Gastrocnemius medialis (tissue), 4 donors: ENCODE measurements at places on chromosomes 13 and 19. TPM values are rescaled to one million over a fixed set of nuclear protein-coding genes. Genes with fewer than 3 reads are reported as not detected.

The AKAP8 gene
- 41.5 TPM for total RNA-seq

The PET100 gene
- total RNA-seq, result 9.5 TPM

The GIPC1 gene
- total RNA-seq, result 70.3 TPM

The RAB3A gene
- total RNA-seq, result not detected

The SLITRK5 gene
- not detected for total RNA-seq

The KLK4 gene
- total RNA-seq, result not detected

The NDUFA3 gene
- 29.5 TPM for total RNA-seq

The DNM2 gene
- total RNA-seq, result 76.2 TPM

The ZNF649 gene
- total RNA-seq, result 4.1 TPM

The ATCAY gene
- not detected for total RNA-seq

The JAK3 gene
- 1.6 TPM for total RNA-seq

The MCEMP1 gene
- not detected for total RNA-seq

The SMIM44 gene
- total RNA-seq, result not detected

The OR7C1 gene
- total RNA-seq, result 0.03 TPM

The SYMPK gene
- 42.1 TPM for total RNA-seq

The TLE2 gene
- 48.5 TPM for total RNA-seq

The RNASEH2A gene
- 2.4 TPM for total RNA-seq

The IGSF23 gene
- not detected for total RNA-seq
